ENCODE measurements at places on chromosomes 3 and 15. TPM values are rescaled to one million over a fixed set of nuclear protein-coding genes. Genes with fewer than 3 reads are reported as not detected.

Gene ARL6IP5
- 30.0 TPM for total RNA-seq

Gene TLR9
- total RNA-seq: 0.15 TPM

GRCh38 chr3:16600780-16601536 is 4.3 kb downstream of the DAZL start:
- H3K27ac ChIP-seq: no peak overlapping the region
- no peaks in the 10 kb centered on the region for H3K36me3 ChIP-seq
- DNase-seq: peak; percentile 72
- H3K27me3 ChIP-seq: no peaks in the 10 kb centered on the region
- H3K4me3 ChIP-seq: no peak overlapping the region

DNA sequence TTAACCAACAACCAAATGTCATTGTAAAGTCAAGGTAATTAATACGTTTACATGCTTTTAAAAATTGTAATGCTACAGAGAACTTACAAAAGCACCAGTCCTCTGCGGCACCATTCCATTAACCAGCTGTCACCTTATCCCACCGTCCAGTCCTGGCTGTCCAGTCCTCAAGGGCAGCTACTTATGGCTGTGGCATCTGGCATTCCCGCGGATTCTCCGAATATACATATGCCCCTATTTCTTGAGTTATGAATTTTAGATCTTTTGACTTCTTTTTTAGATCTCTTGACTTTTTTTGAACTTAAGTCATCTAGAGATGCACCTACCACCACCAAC is 382 bp upstream of the POMGNT2 start:
- peak; percentile 0 for DNase-seq
- H3K27ac ChIP-seq: no peak overlapping the region
- H3K4me1 ChIP-seq: no peaks in the 10 kb centered on the region
- no peaks in the 10 kb centered on the region for H3K36me3 ChIP-seq
- peak overlapping the region; percentile 47 for H3K4me3 ChIP-seq
- no peaks in the 10 kb centered on the region for H3K27me3 ChIP-seq

DNA sequence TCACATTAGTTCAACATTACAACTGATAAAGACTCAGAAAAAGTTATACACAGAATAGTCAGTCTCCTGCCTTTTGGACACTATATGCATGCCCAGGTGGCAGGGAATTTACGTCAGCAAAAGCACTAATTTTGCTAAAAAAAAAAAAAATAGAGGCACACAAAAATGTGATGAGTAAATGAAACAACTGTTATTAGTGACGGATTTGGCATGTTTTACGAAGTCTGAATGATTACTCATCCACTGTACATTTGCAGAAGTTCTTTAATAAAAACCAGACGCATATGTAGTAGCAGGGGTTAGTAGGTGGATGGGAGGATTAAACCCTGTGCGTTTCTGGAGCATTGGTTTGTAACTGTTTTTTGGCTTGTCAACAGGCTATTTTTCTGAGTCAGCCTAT is 99.0 kb downstream of the MITF start:
- DNase-seq: no peak
- H3K4me1 ChIP-seq: no peaks in the 10 kb centered on the region
- no peak overlapping the region for H3K27ac ChIP-seq
- H3K36me3 ChIP-seq: no peaks in the 10 kb centered on the region

- DNase-seq: no peak
- H3K27ac ChIP-seq: no peak overlapping the region
- H3K4me3 ChIP-seq: no peak overlapping the region
- no peaks in the 10 kb centered on the region for H3K4me1 ChIP-seq
- no peaks in the 10 kb centered on the region for H3K36me3 ChIP-seq
Measured at GRCh38 chr3:17518189-17519059, 224.0 kb downstream of the TBC1D5 start.

Gene DAZL
- total RNA-seq: not detected

DNA sequence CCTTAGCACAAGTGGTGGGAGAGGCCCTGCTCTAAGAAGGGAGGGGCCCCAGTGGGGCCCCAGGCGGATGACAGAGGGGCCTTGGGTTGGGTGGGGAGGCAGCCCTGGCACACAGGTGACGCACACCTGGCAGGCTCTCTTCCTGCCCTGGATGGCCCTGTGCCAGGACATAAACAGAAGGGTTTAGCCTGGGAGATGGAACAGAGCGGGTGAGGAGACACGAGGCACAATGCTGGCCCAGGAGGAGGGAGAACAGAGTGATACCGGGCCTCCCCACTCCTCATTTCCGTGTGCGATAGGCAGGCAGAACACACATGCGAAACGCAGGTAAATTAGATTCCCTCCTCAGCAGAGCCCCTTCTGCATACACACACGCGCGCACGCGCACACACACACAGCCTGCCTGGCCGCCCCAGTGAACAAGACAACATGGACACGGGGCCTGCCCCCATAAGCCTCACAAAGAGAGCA is 39.8 kb downstream of the IDH2 start:
- no peak overlapping the region for H3K27ac ChIP-seq
- DNase-seq: no peak
- H3K4me1 ChIP-seq: peaks cover 3% of the 10 kb centered on the region
- no peak overlapping the region for H3K4me3 ChIP-seq
- no peaks in the 10 kb centered on the region for H3K27me3 ChIP-seq
- H3K36me3 ChIP-seq: no peaks in the 10 kb centered on the region

- H3K4me3 ChIP-seq: no peak overlapping the region
- no peaks in the 10 kb centered on the region for H3K27me3 ChIP-seq
- H3K27ac ChIP-seq: no peak overlapping the region
- peaks cover 63% of the 10 kb centered on the region for H3K4me1 ChIP-seq
- H3K36me3 ChIP-seq: peaks cover 9% of the 10 kb centered on the region
Measured at GRCh38 chr3:114712728-114713492, 419.1 kb downstream of the TIGIT start.

DNA sequence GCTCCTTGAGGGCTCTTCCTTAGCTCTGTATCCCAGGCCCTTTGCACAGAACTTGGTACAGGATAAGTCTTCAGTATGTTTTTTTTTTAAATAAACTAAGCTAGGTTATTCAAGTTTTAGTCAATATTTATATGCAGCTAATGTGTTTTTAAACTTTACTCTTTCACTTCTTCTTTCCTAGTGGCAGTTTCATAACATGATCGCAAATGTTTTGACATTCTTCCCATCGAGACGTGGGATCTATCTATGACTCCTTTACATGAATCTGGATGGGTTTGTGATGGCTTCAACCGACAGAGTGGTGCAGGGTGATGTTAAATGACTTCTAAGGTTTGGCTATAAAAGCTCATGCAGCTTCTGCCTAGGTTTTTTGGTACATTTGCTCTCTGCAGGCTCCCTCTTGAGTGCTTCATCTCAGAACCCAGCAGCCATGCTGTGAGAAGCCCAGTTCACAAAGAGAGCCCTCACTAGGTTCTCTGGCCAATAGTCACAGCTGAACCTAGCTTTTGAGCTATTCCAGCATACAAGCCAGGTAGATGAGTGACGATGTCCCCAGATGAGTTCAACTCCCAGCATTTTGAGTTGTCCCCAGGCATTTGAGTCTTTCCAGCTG is 13.5 kb upstream of the MECOM start:
- H3K4me3 ChIP-seq: no peak overlapping the region
- no peak overlapping the region for H3K27ac ChIP-seq
- DNase-seq: no peak
- H3K36me3 ChIP-seq: no peaks in the 10 kb centered on the region
- H3K4me1 ChIP-seq: no peaks in the 10 kb centered on the region

DNA sequence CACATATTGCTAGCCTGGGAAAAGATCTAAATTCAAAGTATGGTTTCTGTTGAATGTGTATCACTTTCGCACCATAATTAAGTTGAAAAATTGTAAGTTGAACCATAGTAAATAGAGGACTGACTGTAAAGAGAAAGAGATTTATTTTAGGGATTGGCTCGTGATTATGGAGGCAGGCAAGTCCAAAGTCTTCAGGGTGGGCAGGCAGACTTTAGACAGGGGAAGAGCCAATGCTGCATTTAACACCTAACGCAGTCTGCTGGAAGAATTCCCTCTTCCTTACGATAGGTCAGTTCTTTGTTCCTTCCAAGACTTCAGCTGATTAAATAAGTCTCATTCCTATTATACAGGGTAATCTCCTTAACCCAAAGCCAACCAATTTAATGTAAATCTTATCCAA is 15.8 kb downstream of the C3orf85 start:
- no peaks in the 10 kb centered on the region for H3K4me1 ChIP-seq
- no peak for DNase-seq
- no peak overlapping the region for H3K4me3 ChIP-seq
- no peaks in the 10 kb centered on the region for H3K36me3 ChIP-seq

Gene INSYN1
- 2.0 TPM for total RNA-seq

Gene UROC1
- not detected for total RNA-seq

DNA sequence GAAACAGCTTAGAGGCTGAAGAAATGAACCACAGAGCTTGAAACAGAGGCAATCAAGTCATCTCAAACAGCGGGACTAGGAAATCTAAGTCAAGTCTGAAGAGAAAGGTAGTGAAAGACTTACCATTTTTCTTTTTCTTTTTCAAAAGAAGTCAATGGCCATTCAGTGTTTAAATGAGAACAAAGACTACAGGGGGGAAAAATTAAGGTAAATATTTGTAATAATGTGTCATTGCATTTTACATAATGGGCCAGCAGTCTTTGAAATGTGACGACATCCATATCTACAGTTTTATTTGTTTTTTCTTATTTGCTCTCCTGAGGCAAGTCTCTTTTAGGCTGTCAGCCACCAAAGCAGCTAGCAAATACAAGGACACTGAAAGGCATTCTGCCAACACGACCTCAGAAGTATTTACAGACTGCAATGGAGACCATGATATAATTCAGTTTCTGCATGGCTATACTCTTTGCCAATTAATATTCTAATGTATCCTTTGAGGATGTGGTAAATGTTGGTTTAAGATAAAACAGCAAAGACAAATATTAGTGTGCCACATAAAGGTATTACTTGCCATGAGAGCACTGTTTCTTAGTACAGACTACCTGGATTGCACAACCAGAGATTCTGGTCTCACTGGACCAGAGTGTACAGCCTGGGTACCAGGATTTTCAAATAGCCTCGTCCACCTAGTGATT is 307.0 kb upstream of the THBS1 start:
- no peak overlapping the region for H3K4me3 ChIP-seq
- H3K4me1 ChIP-seq: no peaks in the 10 kb centered on the region
- no peak for DNase-seq
- H3K36me3 ChIP-seq: no peaks in the 10 kb centered on the region
- no peak overlapping the region for H3K27ac ChIP-seq
- no peaks in the 10 kb centered on the region for H3K27me3 ChIP-seq

DNA sequence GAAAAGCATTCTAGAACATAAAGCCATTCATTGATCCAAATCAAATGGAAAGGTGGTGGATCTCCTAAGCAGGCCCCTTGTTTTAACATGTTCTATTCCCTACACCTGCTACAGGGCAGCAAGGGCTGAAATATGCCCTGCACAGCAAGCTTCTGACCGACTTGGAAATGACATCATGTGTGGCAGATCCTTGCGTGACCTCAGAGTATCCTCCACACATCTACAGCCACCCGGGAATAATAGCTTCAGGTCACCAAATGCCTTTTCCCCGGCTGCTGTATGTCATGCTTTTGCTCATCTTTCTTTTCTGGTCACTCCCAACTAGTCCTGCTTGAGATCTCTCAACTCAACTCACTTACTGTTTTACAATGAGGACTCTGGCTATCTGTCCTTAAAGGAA is 158.2 kb downstream of the ZNF385D start:
- no peaks in the 10 kb centered on the region for H3K36me3 ChIP-seq
- no peak for DNase-seq
- no peaks in the 10 kb centered on the region for H3K4me1 ChIP-seq
- H3K4me3 ChIP-seq: no peak overlapping the region
- no peak overlapping the region for H3K27ac ChIP-seq

- peaks cover 58% of the 10 kb centered on the region for H3K27me3 ChIP-seq
- H3K27ac ChIP-seq: no peak overlapping the region
- DNase-seq: no peak
Measured at GRCh38 chr3:124229420-124229819, 237.5 kb upstream of the ROPN1 start.

DNA sequence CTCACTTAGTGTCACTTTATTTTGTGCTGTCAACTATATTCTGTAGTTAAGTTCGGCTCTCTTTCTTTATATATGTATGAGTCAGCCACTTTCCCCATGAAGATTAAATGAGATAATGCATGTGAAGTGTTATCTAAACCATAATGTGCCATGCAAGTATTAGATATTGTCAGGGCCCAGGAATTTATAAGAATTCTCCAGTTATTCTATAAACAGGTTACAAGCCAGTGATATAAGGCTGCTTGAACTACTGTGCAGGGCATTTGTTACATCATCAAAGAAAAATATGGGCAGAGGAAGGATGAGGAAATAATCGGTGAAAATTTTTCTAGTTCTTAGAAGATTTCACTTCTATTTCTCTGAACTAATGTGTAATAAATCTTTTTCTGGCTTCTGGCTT is 1049.0 kb upstream of the NR2F2 start:
- DNase-seq: no peak
- no peaks in the 10 kb centered on the region for H3K36me3 ChIP-seq
- no peak overlapping the region for H3K27ac ChIP-seq
- no peak overlapping the region for H3K4me3 ChIP-seq
- H3K27me3 ChIP-seq: no peaks in the 10 kb centered on the region
